ENCODE measurements at places on chromosomes 16 and 17.

DNA sequence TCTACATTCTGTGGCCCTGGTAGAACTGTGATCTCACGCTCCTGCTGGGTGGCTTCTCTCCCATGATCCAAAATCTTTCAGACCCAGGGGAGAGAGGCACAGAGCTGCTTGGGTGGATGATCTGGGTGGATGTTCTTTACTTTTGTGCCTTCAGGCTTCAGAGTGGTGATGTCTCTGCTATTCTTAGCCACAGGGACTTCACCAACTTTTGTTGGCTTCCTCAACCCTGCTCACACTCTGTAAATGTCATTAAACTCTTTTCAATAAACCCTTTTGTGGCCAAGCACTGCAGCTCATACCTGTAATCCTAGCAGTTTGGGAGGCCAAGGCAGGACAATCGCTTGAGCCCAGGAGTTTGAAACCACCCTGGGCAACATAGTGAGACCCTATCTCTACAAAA lies 7.6 kb downstream of the CLEC10A start:
- no peak for DNase-seq

DNA sequence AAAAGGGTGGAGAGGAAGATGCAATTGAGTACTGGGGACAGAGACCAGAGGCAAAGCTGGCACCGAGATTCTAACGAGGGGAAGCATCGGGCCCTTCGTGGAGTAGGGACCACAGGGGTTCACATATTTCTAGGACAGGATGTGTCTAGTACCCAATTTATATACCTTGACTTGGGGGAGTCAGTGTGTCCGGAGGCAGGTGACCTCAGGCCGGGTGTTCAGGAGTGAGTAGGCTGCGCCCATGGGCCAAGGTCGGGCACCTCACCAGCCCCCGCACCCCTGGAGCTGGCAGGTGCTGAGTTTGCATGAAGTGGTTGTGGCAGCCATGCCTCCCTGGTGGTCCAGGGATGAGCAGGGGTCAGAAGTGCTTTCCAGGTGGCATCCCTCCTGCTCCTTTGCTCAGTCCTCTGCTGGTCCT lies 8.6 kb upstream of the NXPH3 start:
- no peak for DNase-seq

GRCh38 chr17:77208217-77208808 lies 67.5 kb downstream of the SEC14L1 start:
- peak; percentile 66 for DNase-seq

GRCh38 chr16:23080329-23080728 lies 68.9 kb downstream of the USP31 start:
- no peak for DNase-seq

DNA sequence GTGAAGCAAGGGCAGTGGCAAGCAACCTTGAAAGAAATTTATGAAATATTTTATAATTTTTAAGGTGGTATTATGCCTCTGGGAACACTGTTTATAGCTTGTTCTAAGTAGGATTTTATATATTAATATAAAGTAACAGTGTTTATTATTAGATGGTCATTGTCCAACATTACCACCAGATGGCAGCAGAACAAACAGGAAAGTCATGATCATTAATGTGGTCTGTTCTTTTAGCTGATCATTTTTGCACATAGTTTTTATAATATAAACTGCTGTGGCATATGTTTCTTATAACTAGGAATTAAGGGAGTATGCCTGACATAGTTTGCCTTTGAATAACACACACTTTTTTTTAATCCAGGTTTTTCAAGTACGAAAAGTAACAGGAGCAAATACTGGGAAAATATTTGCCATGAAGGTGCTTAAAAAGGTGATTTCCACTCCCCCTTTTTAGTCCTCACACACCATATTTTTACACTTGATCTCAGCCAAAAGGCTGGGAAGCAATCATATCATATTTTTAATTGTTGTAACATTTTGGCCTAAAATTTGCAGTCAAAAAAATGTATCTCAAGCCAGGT lies 21.4 kb downstream of the RPS6KB1 start:
- peak; percentile 12 for DNase-seq

DNA sequence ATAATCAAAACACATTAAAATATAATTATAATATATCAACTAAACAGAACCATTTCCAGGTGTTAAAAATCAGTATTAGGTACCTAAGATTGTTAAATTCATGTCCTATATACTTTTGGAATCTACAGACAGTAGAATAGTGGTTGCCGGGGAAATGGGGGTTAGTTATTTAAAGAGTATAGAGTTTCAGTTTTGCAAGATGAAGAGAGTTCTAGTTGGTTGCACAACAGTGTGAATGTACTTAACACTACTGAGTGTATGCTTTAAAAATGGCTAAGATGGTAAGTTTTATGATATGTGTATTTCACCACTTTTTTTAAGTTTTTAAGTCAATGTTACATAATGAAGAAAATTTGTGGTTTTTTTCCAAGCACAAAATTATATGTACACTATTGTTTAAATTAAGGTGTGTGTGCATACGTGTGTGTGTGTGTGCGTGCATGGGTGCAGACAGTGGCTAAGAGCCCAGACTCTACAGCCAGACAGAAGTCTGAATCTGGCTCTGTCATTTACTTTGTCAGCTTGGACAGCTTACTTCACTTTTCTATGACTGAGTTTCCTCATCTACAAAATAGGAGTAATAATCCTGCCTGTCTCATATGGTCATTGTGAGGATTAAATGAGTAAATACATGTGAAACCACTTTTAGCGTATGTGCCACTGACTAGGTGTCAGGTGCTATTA lies 25.3 kb upstream of the PHAF1 start:
- DNase-seq: no peak

- DNase-seq: no peak
Observed at GRCh38 chr16:26598061-26598460, 468.7 kb upstream of the C16orf82 start.

DNA sequence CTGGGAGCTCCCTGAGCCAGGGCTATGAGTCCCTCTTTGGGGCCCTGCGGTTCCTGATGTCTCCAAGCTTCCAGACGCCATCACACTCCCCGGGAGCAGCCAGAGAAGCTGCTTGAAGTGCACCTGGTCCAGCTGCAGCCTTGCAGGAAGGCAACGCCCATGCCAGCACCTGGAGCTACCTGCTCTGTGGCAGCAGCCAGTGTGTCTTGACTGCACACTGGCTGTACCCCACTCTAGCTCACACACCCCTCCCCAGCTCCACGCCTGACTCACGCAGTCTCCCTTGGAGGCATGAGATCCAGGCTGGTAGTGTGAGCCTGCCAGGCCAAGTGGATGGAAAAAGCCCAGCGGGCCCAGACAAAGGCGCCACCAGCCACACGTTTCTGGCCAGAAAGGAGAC lies 63.3 kb downstream of the USP32 start:
- no peak for DNase-seq

DNA sequence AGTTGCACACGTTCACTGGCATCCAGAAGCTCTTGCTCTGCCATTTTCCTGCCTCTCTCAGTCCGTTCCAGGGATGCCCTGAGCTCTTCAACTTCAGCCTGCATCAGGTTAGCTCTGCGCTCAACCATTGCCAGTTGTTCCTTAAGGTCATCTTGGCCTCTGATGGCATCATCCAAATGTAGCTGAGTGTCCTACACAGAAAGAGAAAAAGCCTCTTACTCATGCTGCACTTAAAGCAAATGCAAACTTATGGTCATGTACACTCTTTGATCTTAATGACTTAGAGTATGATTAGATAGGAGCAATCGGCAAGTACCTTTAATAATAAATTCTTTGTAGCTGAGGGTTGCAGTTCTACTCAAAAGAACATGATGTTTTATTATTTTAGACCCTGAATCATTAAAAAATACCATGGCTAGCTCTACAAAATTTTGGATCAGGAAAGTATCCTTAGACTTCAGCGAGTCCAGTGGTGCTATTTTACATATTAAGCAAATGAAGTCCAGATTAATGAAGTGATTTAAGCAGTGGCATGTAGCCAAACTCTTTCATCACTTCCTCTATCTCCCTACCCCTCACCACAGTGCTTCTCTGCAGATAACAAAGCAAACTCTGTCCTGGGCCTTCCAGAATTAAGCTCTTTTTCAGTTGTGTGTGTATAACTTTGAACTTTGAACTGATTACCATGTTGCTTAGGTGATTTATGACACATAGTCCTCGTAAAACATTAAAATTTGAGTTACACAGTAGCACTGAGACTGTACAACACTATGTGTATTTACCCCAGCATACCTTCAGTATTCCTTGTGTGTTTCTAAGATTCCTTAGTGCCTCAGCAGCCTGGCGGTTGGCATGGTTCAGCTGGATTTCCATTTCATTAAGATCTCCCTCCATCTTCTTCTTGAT lies 22.1 kb downstream of the MYH4 start:
- no peak for DNase-seq

DNA sequence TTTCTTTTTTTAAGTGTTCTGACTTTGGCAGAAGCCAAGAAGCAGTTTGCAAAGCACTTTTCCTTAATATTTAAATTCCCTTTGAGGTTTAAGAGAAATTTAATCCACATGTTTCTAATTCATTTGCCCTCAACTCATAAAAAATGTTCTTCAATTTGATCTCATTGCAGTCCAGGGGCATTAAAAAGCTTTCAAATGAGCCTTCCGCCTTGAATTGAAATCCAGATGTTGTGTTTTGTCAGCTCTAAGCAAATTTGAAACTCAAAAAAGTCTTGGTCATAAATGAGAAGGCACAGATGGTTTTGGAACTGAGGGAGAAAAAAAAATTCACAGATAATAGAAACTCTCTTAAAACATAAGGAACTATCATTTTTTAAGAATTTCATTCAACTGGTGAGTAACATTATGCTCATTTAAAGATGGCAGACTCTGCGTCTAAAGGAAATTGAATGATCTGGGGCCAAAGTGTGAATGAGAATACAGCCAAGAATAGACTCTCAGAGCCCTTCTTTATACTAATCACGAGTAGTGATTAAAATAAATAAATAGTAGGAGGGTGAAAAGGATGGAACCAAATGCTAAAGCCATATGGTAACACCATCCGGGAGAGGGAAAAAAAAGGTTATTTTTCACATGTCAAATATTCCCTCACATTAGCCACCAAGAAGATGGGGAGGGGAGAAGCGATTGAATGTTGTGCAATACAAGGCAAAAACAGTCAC lies 1304.7 kb downstream of the CDH8 start:
- DNase-seq: no peak
